Effector memory CD4-positive, alpha-beta T cell (primary cell): ENCODE measurements at places on chromosomes 7 and 10.

- DNase-seq: no peak
Observed at GRCh38 chr10:7218968-7219367, 191.9 kb downstream of the SFMBT2 start.

GRCh38 chr10:33208166-33208565 lies 126.3 kb downstream of the NRP1 start:
- DNase-seq: no peak

- DNase-seq: no peak
Observed at GRCh38 chr10:6153845-6154244, 48.9 kb upstream of the PFKFB3 start.

GRCh38 chr7:28767356-28767755 lies 190.8 kb downstream of the TRIL start:
- no peak for DNase-seq

- DNase-seq: no peak
Observed at GRCh38 chr10:129694691-129695243, 227.7 kb downstream of the MGMT start.

- no peak for DNase-seq
Observed at GRCh38 chr10:86036544-86036831, 330.1 kb downstream of the GRID1 start.

GRCh38 chr7:25949736-25950487 lies 202.1 kb upstream of the NFE2L3 start:
- no peak for DNase-seq
